WTC11 (cell line): ENCODE measurements at places on chromosomes 1 and 21. TPM values are rescaled to one million over a fixed set of nuclear protein-coding genes. Genes with fewer than 3 reads are reported as not detected.

GPA33 gene
- 0.25 to 0.63 TPM (median 0.27 TPM) in 3 replicates for total RNA-seq

LDLRAD1 gene
- 0.09 to 0.16 TPM in 2 of 3 replicates, not detected in the other for total RNA-seq

OR2M3 gene
- total RNA-seq, result not detected in 3 replicates

LEMD1 gene
- total RNA-seq, result 14.7 to 26.3 TPM (median 15.3 TPM) in 3 replicates

PCSK9 gene
- total RNA-seq, result 47.9 to 73.2 TPM (median 49.3 TPM) in 3 replicates

IL12RB2 gene
- 0.50 to 1.1 TPM (median 0.81 TPM) in 3 replicates for total RNA-seq

VANGL2 gene
- 68.0 to 69.7 TPM (median 68.6 TPM) in 3 replicates for total RNA-seq

CD1E gene
- not detected in 3 replicates for total RNA-seq

SPATA46 gene
- not detected in 3 replicates for total RNA-seq

CHIA gene
- not detected in 3 replicates for total RNA-seq

AK5 gene
- total RNA-seq, result 2.7 to 4.6 TPM (median 3.0 TPM) in 3 replicates

MED8 gene
- 17.7 to 19.5 TPM (median 18.0 TPM) in 3 replicates for total RNA-seq

BRDT gene
- 0.13 to 0.21 TPM (median 0.18 TPM) in 3 replicates for total RNA-seq

MRPS15 gene
- total RNA-seq, result 100.0 to 113 TPM (median 104 TPM) in 3 replicates

DMRTA2 gene
- total RNA-seq, result not detected in 3 replicates

TAS1R1 gene
- 0.11 to 0.16 TPM in 2 of 3 replicates, not detected in the other for total RNA-seq

NGF gene
- 0.25 to 0.55 TPM (median 0.53 TPM) in 3 replicates for total RNA-seq

RAB42 gene
- 8.9 to 12.6 TPM (median 10.1 TPM) in 3 replicates for total RNA-seq

CNIH3 gene
- total RNA-seq, result 5.0 to 8.1 TPM (median 5.8 TPM) in 3 replicates

PIP5K1A gene
- 77.8 to 84.8 TPM (median 81.3 TPM) in 3 replicates for total RNA-seq

DISP1 gene
- total RNA-seq, result 2.8 to 4.8 TPM (median 4.6 TPM) in 3 replicates

CD244 gene
- not detected in 3 replicates for total RNA-seq

RHD gene
- not detected in 3 replicates for total RNA-seq

ERRFI1 gene
- 34.5 to 44.6 TPM (median 35.8 TPM) in 3 replicates for total RNA-seq

TFF3 gene
- 2.9 to 4.2 TPM (median 3.5 TPM) in 3 replicates for total RNA-seq

FHAD1 gene
- total RNA-seq, result 2.6 to 3.0 TPM (median 2.9 TPM) in 3 replicates

OLFML2B gene
- total RNA-seq, result 4.9 to 6.5 TPM (median 6.2 TPM) in 3 replicates

MECR gene
- 37.6 to 44.2 TPM (median 43.0 TPM) in 3 replicates for total RNA-seq

CCDC27 gene
- 0.13 to 0.25 TPM (median 0.23 TPM) in 3 replicates for total RNA-seq

RGL1 gene
- total RNA-seq, result 1.3 to 1.5 TPM (median 1.3 TPM) in 3 replicates

KRTAP21-2 gene
- not detected in 3 replicates for total RNA-seq

KCNK1 gene
- total RNA-seq, result 12.8 to 13.3 TPM (median 13.3 TPM) in 3 replicates

ANGPTL7 gene
- total RNA-seq, result not detected in 3 replicates

COL9A2 gene
- total RNA-seq, result 4.2 to 5.5 TPM (median 4.7 TPM) in 3 replicates

RIPPLY3 gene
- 2.0 to 3.5 TPM (median 2.3 TPM) in 3 replicates for total RNA-seq

TMEM200B gene
- 19.1 to 22.6 TPM (median 22.1 TPM) in 3 replicates for total RNA-seq

GJA8 gene
- total RNA-seq, result not detected in 3 replicates

WDR64 gene
- total RNA-seq, result not detected in 3 replicates

LCE2C gene
- not detected in 3 replicates for total RNA-seq

TMOD4 gene
- 0.66 to 0.82 TPM (median 0.79 TPM) in 3 replicates for total RNA-seq

IGFN1 gene
- total RNA-seq, result 0.11 TPM in 1 of 3 replicates, not detected in the others

CLEC20A gene
- not detected in 3 replicates for total RNA-seq

DCDC2B gene
- not detected in 3 replicates for total RNA-seq

CBR3 gene
- 4.2 to 12.9 TPM (median 5.2 TPM) in 3 replicates for total RNA-seq

GBP6 gene
- not detected in 3 replicates for total RNA-seq

NBPF6 gene
- total RNA-seq, result not detected in 3 replicates

ELAVL4 gene
- 0.50 to 0.85 TPM (median 0.69 TPM) in 3 replicates for total RNA-seq

C1orf167 gene
- 1.2 to 3.1 TPM (median 2.8 TPM) in 3 replicates for total RNA-seq

LRRC7 gene
- not detected in 3 replicates for total RNA-seq

ZNF436 gene
- 1.3 to 1.7 TPM (median 1.6 TPM) in 3 replicates for total RNA-seq

ANKRD45 gene
- 1.1 to 2.2 TPM (median 1.3 TPM) in 3 replicates for total RNA-seq

GPR52 gene
- 0.22 to 0.41 TPM (median 0.39 TPM) in 3 replicates for total RNA-seq

TLCD4 gene
- 2.0 to 4.7 TPM (median 3.5 TPM) in 3 replicates for total RNA-seq

PLEKHA6 gene
- 9.2 to 11.6 TPM (median 11.0 TPM) in 3 replicates for total RNA-seq

REN gene
- total RNA-seq, result not detected in 3 replicates

RGS4 gene
- 0.41 to 3.2 TPM (median 0.92 TPM) in 3 replicates for total RNA-seq

SYT14 gene
- 10.6 to 12.0 TPM (median 10.9 TPM) in 3 replicates for total RNA-seq
